ENCODE measurements at places on chromosomes 13 and 19. TPM values are rescaled to one million over a fixed set of nuclear protein-coding genes. Genes with fewer than 3 reads are reported as not detected.

XAB2 gene
- 20.2 TPM for total RNA-seq

- H3K36me3 ChIP-seq: peaks cover 6% of the 10 kb centered on the region
- no peaks in the 10 kb centered on the region for H3K27me3 ChIP-seq
- peak overlapping the region; percentile 81 for H3K4me3 ChIP-seq
- no peak for DNase-seq
- H3K27ac ChIP-seq: peak overlapping the region; percentile 77
Measured at GRCh38 chr19:14004619-14005348, 1.3 kb downstream of the RFX1 start.

GRCh38 chr19:1057176-1057855, 9.7 kb upstream of the ARHGAP45 start:
- peaks cover 19% of the 10 kb centered on the region for H3K4me1 ChIP-seq
- DNase-seq: peak; percentile 75
- H3K27me3 ChIP-seq: no peaks in the 10 kb centered on the region
- H3K36me3 ChIP-seq: no peaks in the 10 kb centered on the region

DNA sequence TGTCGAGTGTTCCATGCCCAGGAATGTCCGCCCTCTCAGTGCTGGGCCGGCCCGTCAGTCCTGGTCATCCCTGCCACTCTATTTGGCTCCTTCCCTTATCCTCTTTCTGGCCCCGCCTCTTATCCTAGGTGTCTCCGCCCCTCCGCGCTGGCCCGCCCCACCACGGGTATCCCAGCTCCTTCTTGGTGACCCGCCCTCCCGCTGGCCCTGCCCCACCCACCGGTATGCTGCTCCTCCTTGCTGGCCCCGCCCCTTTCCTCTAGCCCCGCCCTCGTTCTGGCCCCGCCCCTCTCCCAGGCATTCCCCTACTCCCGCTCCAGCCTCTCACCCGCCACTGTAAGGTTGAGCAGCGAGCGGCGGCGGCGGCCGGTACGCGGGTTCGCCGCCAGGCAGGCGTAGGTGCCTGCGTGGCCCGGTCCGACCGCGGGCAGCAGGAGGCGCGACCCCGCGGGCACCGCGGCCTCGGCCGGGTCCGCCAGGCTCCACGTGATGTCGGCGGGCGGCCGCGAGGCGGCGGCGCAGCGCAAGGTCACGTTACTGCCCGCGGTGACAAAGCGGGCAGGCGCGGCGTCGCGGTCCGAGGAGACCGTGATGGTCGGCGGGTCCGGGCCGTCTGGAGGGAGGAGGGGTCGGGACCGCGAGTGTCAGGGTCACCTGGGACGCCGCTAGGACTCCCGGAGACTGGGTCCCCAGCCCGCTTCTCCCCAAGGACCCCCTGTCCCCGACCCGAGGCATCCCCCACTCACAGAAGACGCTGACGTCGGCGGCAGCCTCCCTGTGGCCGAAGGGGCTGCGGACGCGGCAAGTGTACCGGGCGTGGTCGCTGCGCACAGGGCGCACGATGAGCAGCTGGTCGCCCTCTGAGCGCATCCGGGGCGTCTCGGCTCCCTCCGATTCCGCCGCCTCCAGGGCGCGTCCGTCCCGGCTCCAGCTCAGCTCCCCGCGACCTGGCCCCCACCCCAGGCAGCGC, 2.0 kb downstream of the VSIG10L start:
- no peaks in the 10 kb centered on the region for H3K36me3 ChIP-seq
- H3K27ac ChIP-seq: no peak overlapping the region
- no peaks in the 10 kb centered on the region for H3K27me3 ChIP-seq
- DNase-seq: peak; percentile 97

DNA sequence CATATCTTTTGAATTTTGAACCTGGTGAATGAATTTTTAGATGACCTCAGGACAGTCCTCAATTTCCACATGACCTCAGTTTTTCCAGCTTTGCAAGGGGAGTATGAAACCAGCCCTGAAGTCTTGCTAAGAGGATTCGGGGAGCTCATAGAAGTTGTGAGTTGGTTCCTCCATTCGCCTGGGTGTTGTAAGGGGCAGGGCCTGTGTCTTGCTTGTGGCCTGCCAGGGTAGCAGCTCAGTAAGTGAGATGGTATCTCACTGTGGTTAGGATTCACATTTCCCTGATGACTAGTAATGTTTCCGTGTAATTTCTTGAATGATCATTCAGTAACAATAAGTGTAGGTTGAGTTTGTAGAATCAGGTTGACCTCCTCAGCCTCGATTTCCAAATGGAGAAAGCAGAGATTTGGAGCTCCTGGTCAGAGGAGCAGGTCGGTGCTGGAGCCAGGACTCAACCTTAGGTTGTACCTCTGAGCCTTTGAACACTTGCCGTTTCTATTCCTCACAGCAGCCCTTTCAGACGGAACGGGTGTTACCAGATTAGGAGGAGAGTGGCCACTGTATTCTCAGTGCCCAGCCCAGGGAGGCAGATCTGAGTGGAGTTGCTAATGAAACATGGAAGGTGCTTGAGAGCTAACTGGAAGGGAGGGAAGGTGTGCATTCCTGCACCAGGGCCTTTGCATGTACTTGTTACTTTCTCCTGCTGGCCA, 14.6 kb downstream of the NACC1 start:
- no peaks in the 10 kb centered on the region for H3K4me1 ChIP-seq
- no peak overlapping the region for H3K27ac ChIP-seq
- DNase-seq: no peak
- H3K27me3 ChIP-seq: no peaks in the 10 kb centered on the region
- no peak overlapping the region for H3K4me3 ChIP-seq

DNA sequence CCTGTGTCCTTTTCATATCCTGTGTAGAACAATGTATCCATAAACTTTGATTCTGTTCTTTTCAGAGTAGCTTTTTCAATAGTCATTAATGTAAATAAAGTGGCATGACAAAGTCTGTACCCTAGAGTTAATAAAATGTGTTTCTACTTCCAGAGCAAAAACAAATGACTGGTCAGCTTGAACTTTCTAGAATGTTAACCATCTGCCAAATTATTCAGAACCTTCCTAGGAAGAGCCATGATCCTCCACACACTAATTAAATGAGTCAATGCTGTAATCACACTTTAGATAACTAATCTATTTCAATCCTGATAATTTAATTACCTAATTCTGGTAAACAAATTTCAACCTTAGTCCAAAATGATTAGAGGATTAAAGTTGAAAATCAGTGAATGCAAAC, 73.2 kb downstream of the DIAPH3 start:
- no peaks in the 10 kb centered on the region for H3K4me1 ChIP-seq
- no peaks in the 10 kb centered on the region for H3K27me3 ChIP-seq
- H3K36me3 ChIP-seq: peaks cover 15% of the 10 kb centered on the region
- no peak overlapping the region for H3K27ac ChIP-seq
- DNase-seq: no peak

DAND5 gene
- total RNA-seq: 0.52 TPM

- peaks cover 40% of the 10 kb centered on the region for H3K4me1 ChIP-seq
- peak overlapping the region; percentile 84 for H3K4me3 ChIP-seq
- H3K27ac ChIP-seq: no peak overlapping the region
- no peak for DNase-seq
- H3K36me3 ChIP-seq: no peaks in the 10 kb centered on the region
- H3K27me3 ChIP-seq: no peaks in the 10 kb centered on the region
Measured at GRCh38 chr13:51802631-51803418, 1.1 kb downstream of the DHRS12 start.

SYT5 gene
- not detected for total RNA-seq

DNA sequence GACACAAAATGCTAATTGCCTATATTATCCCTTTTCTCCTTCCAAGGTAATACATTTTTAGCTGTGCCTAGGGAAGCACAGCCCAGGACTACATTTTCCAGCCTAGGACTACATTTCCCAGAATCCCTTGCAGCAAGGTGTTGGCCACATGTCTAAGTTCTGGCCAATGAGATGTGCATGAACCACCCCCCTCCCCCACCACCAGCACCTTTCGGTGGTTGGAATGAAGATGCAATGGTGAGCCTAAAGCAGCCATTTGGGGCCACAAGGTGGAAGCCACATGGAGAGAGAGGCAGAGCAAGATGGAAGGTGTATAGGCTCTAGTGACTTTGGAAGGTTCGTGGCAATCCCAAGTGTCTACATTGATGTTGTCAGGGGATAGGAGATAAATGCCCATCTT, 16.2 kb downstream of the UNC13A start:
- no peak overlapping the region for H3K27ac ChIP-seq
- H3K36me3 ChIP-seq: no peaks in the 10 kb centered on the region
- H3K4me3 ChIP-seq: no peak overlapping the region
- DNase-seq: peak; percentile 78
- H3K4me1 ChIP-seq: no peaks in the 10 kb centered on the region
- no peaks in the 10 kb centered on the region for H3K27me3 ChIP-seq

TMEM59L gene
- total RNA-seq: 2.5 TPM

LGALS7 gene
- total RNA-seq: not detected

DNA sequence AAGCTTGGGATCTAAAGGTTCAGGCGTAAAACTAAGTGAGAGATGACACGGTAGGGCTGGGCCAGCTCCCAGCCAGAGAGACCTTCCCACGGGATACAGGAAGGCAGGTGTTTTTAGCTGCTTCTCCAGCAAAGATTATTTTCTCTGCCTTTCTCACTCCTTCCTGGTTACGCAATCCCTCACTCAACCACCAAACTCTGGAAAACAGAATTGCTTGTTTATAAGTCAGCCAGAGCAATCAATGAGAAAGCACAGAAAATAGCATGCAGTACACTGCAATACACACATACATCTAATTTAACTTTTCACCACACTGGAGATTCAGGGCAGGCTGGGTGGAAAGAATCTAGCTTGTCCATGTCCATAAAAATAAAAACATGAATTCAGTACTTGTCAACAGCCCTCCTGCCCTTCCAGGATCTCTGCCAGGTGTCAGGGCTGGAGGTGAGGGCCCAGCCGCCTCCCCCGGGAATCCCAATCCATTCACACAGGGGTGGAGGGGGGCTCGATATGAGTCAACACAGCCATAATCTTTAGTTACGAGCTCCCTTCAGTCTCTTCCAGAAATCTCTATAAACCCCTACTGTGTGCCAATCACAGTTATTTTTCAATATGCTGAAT, 12.2 kb downstream of the RHPN2 start:
- no peaks in the 10 kb centered on the region for H3K4me1 ChIP-seq
- H3K4me3 ChIP-seq: no peak overlapping the region
- no peak overlapping the region for H3K27ac ChIP-seq
- H3K27me3 ChIP-seq: no peaks in the 10 kb centered on the region
- no peaks in the 10 kb centered on the region for H3K36me3 ChIP-seq

GRCh38 chr13:110272651-110273050, 34.3 kb downstream of the COL4A1 start:
- no peak overlapping the region for H3K4me3 ChIP-seq
- no peaks in the 10 kb centered on the region for H3K27me3 ChIP-seq
- DNase-seq: no peak
- no peaks in the 10 kb centered on the region for H3K36me3 ChIP-seq

DNA sequence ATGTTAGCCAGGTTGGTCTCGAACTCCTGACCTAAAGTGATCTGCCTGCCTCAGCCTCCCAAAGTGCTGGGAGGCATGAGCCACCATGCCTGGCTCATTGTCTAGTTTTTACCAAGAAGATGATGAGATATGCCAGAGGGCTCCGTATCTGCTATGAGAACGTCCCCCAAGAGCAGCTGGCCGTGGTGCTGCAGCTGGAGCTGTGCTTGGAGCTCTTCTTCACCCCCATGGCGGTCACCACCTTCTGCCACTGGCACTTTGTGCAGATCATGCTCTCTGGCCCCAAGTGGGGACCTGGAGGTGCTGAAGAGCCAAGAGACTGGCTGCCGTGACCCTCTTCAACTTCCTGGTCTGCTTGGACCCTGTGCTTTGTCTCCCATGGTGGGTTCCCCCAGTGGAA, 36.8 kb downstream of the GPR42 start:
- no peaks in the 10 kb centered on the region for H3K27me3 ChIP-seq
- DNase-seq: no peak
- H3K4me1 ChIP-seq: no peaks in the 10 kb centered on the region
- no peak overlapping the region for H3K27ac ChIP-seq
- H3K4me3 ChIP-seq: no peak overlapping the region
- H3K36me3 ChIP-seq: no peaks in the 10 kb centered on the region

GRCh38 chr13:112576191-112576590, 11.8 kb downstream of the TUBGCP3 start:
- peaks cover 30% of the 10 kb centered on the region for H3K4me1 ChIP-seq
- H3K27ac ChIP-seq: no peak overlapping the region
- no peak for DNase-seq
- H3K4me3 ChIP-seq: no peak overlapping the region
- H3K36me3 ChIP-seq: peaks cover 4% of the 10 kb centered on the region
- no peaks in the 10 kb centered on the region for H3K27me3 ChIP-seq

DNA sequence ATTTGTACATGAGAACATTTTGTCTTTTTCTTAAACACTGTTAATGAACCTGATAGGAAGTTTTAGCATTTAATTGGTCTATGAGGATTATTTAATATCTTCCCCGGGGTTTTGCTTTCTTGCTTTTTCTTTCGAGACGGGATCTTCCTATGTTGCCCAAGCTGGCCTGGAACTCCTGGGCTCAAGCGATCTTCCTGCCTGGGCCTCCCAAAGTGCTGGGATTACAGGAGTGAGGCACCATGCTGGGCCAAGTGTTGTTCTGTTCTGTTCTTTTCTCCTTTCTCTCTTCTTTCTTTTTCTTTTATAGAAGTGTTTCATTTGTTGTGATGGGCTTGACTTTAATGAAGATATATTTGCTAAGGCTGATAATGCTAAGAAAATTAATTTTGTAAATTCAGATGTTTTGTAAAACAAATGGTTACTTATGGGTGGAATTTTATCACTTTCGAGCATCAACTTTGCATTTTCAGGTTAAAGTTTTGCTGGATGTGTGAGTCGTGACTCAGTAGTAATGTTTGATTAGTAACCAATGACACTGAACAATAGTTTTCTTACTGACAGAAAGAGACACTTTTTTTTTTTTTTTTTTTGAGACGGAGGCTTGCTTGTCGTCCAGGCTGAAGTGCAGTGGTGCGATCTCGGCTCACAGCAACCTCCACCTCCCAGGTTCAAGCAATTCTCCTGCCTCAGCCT, 2.2 kb downstream of the PAN3 start:
- peaks cover 26% of the 10 kb centered on the region for H3K4me1 ChIP-seq
- DNase-seq: no peak
- H3K4me3 ChIP-seq: peak overlapping the region; percentile 82
- no peak overlapping the region for H3K27ac ChIP-seq

DNA sequence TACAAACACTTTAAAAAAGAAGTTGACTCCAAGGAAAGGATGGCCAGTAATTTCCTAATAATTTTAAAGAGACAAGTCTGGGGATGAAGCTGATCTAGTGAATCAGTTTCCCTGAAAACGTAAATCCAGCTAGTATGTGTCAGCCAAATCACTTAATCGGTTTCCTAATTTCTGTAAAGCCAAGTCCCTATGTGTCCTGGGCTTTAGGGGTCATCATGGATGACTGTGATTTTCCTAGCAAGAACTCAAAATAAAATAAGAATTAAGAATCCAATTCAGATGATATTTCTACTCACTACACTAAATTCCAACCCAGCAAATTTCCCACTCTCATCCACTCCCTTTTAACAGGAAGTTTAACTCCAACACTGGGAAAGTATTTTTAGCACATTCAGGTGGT, 35.9 kb downstream of the ELF1 start:
- H3K4me1 ChIP-seq: peaks cover 98% of the 10 kb centered on the region
- H3K27me3 ChIP-seq: no peaks in the 10 kb centered on the region
- peak overlapping the region; percentile 68 for H3K4me3 ChIP-seq
- H3K36me3 ChIP-seq: peaks cover 10% of the 10 kb centered on the region
- peak overlapping the region; percentile 92 for H3K27ac ChIP-seq
